ENCODE measurements at places on chromosomes 16 and 17. TPM values are rescaled to one million over a fixed set of nuclear protein-coding genes. Genes with fewer than 3 reads are reported as not detected.

The ALDH3A2 gene
- total RNA-seq = 57.2 TPM

The SLC9A5 gene
- 0.32 TPM for total RNA-seq

The TMEM98 gene
- total RNA-seq = 22.0 TPM

The NACA2 gene
- total RNA-seq = not detected

The PPL gene
- 8.4 TPM for total RNA-seq

The KRT31 gene
- total RNA-seq = not detected

The TBKBP1 gene
- total RNA-seq = 15.0 TPM

The PSME3IP1 gene
- total RNA-seq = 69.4 TPM

The SHISA9 gene
- 0.57 TPM for total RNA-seq

The CHAD gene
- not detected for total RNA-seq

The CFAP119 gene
- total RNA-seq = 0.65 TPM

The KRT25 gene
- total RNA-seq = not detected

The GALR2 gene
- total RNA-seq = not detected

The ZNF768 gene
- 13.2 TPM for total RNA-seq

The SKAP1 gene
- not detected for total RNA-seq

The METRN gene
- 31.1 TPM for total RNA-seq
